ENCODE measurements at places on chromosomes 2 and 18. TPM values are rescaled to one million over a fixed set of nuclear protein-coding genes. Genes with fewer than 3 reads are reported as not detected.

LOXHD1 gene
- total RNA-seq, result not detected

LHCGR gene
- not detected for total RNA-seq

CXCR1 gene
- not detected for total RNA-seq

NEU2 gene
- not detected for total RNA-seq

NMUR1 gene
- 0.18 TPM for total RNA-seq

Measured in SK-MEL-5 (cell line).